CD4-positive, alpha-beta T cell (primary cell): ENCODE measurements at places on chromosomes 1 and 21. TPM values are rescaled to one million over a fixed set of nuclear protein-coding genes. Genes with fewer than 3 reads are reported as not detected.
A peak's percentile ranks its signal among the peaks of the same experiment; 100 is the strongest.

The PYCR2 gene
- 24.1 TPM for total RNA-seq

The PEAR1 gene
- 0.41 TPM for total RNA-seq

The PLCH2 gene
- total RNA-seq, result 47.6 TPM

The SV2A gene
- total RNA-seq, result 2.9 TPM

The MFAP2 gene
- not detected for total RNA-seq

The TRIM58 gene
- 0.16 TPM for total RNA-seq

- DNase-seq, result no peak
These were observed 141.0 kb downstream of the PBX1 start for GRCh38 chr1:164699815-164700491.

DNA sequence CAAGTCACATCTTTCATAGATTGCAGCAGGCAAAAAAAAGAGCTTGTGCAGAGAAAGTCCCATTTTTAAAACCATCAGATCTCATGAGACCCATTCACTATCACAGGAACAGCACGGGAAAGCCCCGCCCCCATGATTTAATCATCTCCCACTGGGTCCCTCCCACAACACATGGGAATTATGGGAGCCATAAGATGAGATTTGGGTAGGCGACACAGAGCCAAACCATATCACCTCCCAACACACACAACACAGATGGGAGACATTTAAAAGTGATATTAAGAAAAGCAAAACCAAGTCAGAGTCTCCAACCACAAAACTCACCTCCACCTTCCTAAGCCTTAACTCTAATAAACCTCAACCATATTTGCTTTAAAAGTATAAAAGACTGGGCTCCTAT, 61.5 kb upstream of the TIAM1 start:
- no peak for DNase-seq

DNA sequence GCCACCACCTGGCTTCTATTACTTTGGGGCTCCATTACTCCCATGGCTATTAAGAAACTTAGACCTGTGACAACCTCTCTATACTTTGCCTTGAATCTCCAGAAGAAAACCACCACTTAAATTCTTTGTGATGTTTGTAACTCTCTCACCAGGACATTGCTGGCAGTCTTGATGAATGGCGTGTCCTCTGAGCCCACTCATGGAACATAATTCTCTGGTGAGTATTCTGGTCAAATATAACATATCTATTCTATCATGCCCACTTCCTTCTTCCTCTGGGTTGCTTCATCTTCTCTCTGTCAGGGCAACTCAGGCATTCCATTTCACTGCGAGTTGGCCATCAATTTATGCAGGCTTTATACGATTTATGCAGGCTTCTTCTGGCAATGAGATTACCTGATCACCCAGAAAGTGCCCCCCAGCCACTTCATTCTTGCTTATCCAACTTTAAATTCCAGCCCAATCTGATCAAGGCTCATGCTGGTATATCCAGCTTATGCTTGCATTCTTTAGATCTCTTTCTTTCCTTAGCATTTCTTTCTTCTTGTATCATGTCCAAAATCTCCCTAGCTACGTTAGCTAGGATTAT, 112.0 kb upstream of the CHRM3 start:
- DNase-seq, result no peak

GRCh38 chr1:66618390-66618789, 84.4 kb downstream of the SGIP1 start:
- no peak for DNase-seq

DNA sequence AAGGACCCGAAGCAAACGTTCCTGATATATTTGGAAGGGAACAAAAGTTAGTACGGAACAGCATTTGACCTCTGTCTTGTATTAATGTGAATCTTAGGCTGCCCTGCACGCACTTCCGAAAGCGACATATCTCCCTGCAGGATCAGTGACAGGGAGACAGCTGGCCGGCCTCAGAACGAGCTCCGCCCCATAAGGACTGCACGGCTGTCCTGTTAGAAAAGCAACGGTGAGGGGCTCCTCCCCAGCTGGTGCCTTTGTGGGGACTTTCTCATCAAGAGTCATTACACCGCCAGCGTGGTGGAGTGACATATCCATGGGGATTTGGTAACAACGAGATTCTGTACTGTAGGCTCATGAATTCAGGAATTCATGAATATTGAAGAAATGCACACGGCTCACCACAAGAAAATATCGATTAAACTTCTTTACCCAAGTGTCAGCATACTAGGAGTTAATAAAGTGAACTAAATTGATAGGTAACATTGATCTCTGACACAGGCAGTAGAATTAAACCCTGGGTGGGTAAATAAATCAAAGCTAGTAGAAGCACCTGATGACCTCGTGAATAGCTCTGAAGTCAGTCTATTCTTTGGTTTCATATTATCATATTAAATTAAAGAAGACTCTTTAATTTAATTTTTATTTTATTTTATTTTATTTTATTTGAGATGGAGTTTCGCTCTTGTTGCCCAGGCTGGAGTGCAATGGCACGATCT, 8.1 kb upstream of the GREM2 start:
- DNase-seq, result no peak

DNA sequence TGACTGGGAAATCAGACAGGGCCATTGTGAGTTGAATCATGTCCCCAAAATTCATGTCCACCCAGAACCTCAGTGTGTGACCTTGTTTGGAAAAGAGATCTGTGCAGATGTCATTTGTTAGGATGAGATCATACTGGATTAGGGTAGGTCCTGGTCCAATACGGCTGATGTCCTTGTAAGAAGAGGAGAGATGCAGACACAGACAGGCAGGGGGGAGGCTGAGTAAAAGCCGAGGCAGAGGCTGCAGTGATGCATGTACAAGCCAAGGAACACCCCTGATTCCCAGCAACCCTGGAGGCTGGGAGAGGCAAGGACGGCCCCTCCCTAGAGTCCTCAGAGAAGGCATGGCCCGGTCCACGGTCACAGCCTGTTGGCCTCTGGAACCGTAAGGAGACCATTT, 15.9 kb upstream of the NPPB start:
- no peak for DNase-seq

DNA sequence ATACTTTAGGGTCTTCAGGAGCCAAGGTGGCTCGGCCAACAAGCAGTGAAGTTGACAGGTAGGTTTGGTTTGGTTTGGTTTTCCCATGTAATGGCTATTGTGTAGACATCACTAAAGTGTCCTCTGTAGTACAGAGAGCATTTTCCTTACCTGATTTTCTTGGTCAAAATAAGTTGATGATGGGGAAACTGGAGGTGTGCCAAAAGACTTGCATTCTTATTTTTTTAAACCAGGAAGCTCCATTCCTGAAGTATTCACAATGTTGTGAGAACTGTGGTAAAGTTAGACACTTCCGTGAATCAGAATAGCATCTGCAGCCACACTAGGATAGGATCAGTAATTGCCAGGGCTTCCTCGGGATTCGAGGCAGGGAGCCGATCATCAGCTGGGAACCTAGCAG, 2.9 kb downstream of the ZBTB37 start:
- no peak for DNase-seq

- DNase-seq, result no peak
These were observed 20.4 kb downstream of the DEGS1 start for GRCh38 chr1:224203243-224204016.

- DNase-seq, result peak; percentile 81
These were observed 9.3 kb downstream of the MAP3K6 start for GRCh38 chr1:27357281-27358037.

GRCh38 chr1:90550626-90551406, 166.3 kb downstream of the BARHL2 start:
- DNase-seq, result no peak

- no peak for DNase-seq
These were observed 346.1 kb downstream of the OMA1 start for GRCh38 chr1:58200437-58200836.

GRCh38 chr1:112638110-112638428, 18.4 kb downstream of the CAPZA1 start:
- DNase-seq, result no peak

GRCh38 chr1:183609313-183609712, 19.1 kb upstream of the NCF2 start:
- no peak for DNase-seq

DNA sequence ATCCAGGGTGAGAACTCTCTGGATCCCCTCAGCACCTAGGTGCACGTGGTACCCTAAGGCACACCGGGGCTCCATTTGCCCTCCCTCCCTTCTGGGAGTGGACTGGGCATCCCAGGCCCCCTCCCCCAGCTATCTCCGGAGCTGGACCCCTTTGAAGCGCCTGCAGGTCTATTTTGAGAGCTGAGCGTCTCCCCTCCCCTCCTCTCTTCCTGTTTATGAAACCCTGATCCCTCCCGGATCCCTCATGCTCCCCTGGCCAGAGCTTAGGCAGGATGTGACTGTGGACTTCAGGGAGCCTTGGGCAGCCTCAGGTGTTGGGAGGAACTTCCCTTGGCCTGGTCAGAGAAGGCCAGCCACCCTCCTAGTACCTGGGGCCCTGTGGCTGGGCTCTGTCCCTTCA, 10.2 kb downstream of the RPS6KA1 start:
- DNase-seq, result no peak

GRCh38 chr1:70947835-70948234, 99.8 kb downstream of the PTGER3 start:
- no peak for DNase-seq

DNA sequence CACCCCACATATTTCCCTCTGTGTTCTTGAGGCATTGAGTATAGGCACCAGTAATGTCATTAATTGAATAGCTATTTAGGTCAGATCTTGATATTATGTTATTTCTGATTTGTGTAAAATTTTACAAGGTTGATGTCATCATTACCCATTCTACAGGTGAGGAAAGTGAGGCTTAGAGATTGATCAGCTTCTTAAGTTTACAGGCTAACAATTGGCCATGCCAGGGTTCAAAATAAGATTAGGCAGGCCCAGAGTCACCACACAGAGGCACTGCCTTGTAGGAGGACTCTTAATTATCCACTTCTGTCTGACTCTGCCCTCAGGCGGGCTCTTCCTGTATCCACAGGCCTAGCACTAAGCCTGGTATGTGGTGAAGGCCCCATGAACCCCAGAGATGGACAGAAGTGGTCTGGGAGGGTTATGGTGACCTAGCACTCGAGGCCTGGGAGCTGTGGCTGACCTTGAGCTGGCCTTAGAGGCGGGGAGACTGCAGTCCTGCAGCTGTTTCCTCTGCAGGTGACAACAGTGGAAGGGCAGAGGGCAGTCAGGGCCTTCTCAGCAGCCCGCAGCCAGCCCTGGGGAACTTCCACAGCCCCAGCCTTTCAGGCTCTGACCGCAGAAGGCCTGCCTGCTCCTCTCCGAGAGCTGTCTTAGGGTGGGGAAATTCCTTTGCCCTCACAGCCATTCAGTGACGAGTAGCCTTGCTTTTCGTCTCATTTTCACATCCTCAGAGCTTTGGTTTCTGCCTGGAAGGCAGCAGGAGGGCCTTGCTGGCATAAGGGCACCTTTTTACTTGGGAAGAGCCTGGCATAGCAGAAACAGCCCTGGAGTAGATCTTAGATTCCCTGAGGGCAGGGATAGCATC, 12.2 kb downstream of the ZDHHC18 start:
- DNase-seq, result peak; percentile 45

DNA sequence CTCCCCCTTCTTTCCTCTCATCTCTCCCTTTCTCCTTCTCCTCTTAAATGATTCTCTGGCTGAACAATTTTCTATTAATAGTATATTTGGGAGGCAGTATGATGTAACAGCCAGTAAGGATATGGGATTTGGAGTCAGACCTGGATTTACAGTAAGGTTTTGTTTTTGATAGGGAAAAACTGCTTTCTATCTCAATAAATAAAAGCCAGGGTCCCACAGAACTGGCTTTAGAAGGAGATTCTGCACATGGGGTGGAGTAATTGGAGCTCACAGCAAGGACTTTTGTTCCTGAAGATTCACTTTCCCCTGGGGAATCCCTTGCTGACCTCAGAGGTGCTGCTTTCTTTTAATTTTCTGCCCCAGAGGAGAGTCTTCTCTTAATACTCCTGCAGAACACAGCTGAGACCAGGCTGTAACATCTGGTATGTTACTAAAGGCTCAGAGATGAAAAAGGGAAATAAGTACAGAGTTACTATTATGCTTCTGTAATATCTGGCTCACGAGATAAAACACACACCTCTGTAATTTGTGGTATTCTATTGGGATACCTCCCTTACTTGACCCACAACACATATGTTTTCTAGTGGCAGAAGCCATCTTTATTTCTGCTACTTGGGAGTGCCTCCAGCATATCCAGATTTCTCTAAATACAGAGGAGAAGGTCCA, 13.4 kb downstream of the EPB41 start:
- DNase-seq, result no peak

- no peak for DNase-seq
These were observed 248.1 kb upstream of the DEPDC1 start for GRCh38 chr1:68745011-68745410.

- DNase-seq, result peak; percentile 82
These were observed at the start of gene C1orf198 for GRCh38 chr1:230867903-230868735. Gene C1orf198 (minus strand): TSS chr1:230868521. CDS start chr1:230868512, 9 bp downstream.

DNA sequence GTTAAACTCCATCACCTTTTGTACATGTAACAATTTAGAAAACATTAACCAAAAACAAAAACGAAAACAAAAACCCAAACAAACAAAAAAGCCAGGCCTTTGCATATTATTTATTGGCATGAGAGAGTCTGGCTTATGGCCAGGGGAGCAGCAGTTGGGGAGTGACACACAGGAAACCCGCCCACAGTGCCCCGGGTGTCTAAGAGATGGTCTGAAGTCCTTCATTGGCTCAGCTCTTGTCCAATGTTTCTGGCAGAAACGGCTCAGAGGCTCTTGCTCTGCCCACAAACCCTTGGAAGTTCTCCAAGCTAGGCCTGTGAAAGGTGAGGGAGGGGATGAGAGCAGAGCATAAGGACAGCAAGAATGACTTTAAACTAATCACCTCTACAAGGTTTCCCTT, 131.5 kb downstream of the CNIH3 start:
- no peak for DNase-seq

GRCh38 chr1:223330466-223330865, 33.5 kb downstream of the SUSD4 start:
- DNase-seq, result no peak

GRCh38 chr1:56780128-56780750, 39.0 kb downstream of the FYB2 start:
- DNase-seq, result no peak

DNA sequence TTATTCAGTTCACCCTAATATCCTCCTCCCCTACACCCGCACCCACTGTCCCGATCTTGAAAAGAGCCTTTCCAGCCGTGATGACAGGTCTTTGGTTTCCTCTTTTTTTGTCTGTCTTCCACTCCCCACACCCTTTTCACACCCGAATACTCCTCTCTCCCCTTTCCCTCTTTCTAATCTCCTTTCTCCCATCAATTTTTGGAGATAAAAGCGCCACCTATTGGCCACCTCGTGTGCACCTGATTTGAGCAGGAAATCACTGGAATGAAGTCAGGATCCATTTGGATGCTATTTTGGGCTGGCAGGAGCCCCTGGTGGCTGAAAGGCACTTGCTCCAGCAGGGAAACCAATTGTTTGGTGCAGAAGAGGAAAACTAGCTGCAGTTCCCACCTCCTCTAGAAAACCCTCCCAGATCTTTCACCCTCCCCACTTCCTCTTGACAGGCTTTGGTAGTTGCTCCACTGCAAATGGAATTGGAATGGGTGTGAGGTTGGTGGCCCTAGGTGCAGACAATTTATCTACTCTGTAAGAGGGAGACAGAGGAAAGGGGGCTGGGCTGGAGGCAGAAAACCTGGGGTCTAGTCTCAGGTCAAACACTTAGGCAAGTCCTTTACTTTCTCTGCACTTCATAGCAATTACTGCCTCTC, 8.4 kb downstream of the FOXE3 start:
- DNase-seq, result no peak
